NCI-H1436 (cell line): ENCODE measurements at places on chromosomes 1 and 21.

GRCh38 chr1:229238231-229238630 lies 32.7 kb upstream of the RAB4A start:
- no peak for DNase-seq

DNA sequence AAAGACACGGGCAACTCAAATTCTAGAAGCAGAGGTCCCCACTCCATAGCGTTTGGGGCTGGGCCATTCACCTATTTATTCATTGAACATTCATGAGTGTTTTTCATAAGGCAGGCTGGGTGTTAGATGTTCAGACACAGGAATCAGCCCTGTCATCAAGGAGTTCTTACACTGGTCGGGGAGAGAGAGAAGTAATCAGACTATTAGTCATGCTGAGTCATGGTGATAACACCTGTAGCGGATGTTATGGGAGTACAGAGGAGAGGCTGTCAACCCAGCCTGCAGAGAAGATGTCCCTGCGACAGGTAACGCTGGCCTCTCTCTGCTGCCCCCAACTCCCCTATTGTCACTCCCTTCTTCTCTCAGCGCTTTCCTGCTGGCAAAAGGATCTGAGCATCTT lies 17.2 kb downstream of the LY9 start:
- DNase-seq = no peak

GRCh38 chr1:233372218-233373120 lies 44.9 kb downstream of the MAP3K21 start:
- no peak for DNase-seq

- DNase-seq = no peak
Measured at GRCh38 chr1:210303391-210303790, 25.3 kb upstream of the HHAT start.

DNA sequence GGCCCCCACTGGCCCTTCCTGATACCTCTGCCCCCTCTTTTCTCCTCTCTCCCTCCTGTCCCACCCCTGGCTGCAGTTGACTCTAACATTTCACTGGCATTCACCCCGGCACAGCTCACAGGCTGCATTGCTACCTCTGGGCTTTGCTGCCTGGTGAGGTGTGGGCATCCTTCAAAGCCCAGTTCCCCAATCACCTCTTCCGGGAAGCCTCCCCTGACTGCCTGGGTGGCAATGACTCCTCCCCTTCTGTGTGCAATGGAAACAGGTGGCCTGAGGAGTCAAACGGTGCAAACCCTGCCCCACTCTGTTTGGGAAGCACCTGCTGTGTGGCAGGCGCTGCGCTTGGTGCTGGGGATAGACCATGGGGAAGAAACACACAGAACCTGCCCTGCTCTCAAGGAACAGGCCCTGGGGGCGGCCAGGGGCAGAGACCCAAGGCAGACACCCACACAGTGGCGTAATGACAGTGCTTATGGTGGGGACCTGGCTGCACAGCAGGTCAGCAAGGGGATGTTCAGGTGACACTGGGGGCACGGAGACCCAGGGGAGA lies 39.3 kb upstream of the POFUT2 start:
- no peak for DNase-seq

DNA sequence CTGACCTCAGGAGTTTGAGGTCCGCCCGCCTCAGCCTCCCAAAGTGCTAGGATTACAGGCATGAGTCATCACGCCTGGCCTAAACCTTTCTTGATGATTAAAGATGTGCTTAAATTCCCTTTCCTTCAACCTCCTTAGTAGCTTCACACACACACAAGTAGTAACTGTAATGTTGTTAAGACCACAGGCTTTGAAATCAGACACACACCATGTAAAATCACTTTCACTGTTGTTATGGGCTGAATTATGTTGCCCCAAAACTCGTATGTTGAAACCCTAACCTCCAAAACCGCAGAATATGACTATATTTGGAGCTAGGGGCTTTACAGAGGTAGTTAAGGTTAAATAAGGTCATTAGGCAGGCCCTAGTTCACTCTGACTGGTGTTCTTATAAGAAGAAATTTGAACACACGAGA lies 180.2 kb downstream of the NR5A2 start:
- no peak for DNase-seq

DNA sequence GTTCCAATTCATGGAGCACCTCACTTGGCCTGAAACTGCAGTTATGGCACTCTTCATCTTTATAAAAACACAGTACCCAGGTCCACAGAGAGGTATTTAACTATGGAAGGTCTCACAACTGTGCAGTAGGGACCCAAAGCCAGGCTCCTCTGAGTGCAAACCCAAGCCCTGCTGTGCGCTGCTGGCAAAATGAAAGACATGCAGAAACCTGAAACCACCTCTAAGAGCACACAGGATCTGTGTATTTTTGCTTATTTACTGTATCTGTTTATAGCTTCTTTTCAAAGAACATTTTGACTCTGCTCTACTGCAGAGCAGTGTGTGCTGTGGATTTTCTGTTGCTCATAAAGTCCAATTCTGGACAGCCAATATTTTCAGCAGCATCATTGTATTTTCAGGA lies 166.6 kb downstream of the DSCAM start:
- no peak for DNase-seq

- DNase-seq = no peak
Measured at GRCh38 chr1:232622981-232623380, 7.0 kb downstream of the SIPA1L2 start.

DNA sequence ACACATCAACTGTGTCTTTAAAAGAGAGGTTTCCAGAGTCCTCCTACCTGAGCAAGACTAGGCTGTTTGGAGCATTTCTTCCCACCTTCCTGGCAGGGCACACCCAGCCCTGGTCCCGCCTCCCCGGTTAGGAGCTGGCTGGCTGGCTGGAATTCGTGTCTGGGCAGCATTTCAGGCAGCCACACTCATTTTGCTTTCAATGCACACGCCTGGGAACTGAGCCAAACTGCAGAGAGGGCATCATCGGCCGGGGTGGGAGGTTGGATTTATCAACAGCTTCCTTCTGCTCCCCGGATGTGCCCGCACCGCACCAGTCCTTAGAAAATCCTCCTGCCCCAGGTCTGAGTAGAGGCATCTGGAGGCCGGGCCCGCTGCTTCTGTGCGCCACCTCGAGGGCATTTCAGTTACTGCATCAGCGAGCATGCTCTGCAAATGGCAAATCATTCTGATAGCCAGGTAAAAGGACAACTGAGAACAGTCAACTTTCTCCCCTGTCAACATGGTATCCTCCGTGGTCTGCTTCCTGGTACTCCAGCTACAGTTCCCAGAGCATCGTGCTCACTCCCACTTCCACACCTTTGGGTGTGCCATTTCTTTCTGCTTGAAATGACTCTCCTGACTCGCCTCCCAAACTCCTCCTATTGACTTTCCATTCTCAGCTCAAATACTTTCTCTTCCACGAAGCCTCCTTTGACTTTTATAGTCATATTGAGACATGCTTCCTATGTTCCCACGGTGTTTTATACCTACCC lies 20.6 kb downstream of the TCEA3 start:
- peak; percentile 86 for DNase-seq

DNA sequence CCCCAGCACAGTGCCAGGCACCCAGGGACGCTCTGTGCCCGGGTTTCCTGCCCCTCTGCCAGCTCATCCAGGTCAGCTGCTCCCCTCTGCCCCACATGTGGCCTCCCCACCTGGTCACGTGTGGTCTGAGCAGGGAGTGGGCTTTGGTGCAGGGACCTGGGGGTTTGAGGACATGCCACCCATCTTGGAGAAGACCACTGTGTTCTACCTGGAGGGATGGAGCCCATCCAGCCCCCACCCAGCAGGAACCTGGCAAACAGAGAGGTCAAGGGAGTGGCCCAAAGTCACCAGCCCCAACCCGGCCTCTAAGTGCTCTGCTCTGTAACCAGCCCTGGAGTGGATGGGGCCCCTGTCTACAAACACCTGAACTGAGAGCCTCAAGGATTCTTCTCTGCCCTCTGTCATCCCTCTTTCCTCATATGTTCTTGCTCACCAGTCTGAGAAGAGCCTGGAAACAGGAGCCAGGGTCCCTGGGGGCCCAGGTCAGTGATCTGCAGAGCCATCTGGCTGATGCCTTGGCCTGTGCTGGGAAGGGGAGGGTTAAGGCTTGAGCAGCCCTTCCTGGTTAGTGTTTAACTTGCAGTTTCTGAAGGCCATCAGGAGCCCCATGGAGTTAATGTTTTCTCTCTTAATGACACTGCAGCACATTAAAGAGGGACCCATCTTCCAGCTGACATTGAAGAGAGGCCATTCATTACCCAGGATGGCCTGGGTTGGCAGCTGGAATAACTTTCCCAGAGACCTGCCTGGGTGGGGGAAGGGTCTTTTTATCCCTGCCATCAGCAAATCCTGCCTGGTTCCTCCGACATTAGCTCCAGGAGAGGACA lies 235.4 kb downstream of the PTPRU start:
- DNase-seq = peak; percentile 10

- DNase-seq = peak; percentile 5
Measured at GRCh38 chr1:23188434-23188884, 19.8 kb upstream of the LUZP1 start.

- no peak for DNase-seq
Measured at GRCh38 chr1:7341145-7341905, 429.8 kb upstream of the VAMP3 start.

DNA sequence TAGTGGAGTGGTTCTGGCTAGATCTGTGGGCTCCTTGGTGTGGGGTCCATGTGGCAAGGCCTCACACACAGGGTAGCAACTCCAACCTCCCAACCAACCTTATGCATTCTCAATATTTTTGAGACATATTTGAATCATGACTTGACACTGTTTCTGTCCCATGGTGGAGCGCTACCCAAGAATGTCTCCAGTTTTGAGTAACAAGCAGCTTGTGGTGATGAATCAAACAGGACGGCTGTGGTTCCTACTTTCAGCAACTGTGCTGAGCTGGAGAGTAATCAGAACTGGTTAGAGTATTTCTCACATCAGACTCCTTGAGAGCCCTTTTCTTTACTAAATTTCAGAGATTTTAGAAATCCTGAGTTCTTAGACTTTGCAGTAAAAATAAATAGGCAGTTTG lies 3.1 kb downstream of the LCE3D start:
- DNase-seq = no peak

GRCh38 chr1:10051656-10052055 lies 18.9 kb downstream of the UBE4B start:
- DNase-seq = no peak

DNA sequence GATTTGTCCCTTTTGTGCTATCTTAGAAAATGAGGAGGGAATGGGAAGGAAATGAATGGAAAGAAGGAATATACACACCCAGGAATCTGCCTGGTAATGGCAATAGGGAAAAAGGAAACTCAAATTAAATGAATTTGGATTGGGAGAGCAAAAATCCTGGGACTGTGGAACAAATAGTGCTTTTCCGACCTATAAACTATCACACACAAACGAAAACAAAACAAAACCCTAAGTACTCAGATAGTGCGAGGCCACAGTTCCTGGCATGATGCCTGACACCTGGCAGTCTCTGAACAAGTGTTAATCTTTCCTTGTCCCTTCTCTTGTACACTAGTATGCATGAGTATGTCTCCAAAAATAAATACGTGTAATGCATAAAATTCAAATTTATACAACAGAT lies 319.8 kb upstream of the SPAG17 start:
- no peak for DNase-seq

DNA sequence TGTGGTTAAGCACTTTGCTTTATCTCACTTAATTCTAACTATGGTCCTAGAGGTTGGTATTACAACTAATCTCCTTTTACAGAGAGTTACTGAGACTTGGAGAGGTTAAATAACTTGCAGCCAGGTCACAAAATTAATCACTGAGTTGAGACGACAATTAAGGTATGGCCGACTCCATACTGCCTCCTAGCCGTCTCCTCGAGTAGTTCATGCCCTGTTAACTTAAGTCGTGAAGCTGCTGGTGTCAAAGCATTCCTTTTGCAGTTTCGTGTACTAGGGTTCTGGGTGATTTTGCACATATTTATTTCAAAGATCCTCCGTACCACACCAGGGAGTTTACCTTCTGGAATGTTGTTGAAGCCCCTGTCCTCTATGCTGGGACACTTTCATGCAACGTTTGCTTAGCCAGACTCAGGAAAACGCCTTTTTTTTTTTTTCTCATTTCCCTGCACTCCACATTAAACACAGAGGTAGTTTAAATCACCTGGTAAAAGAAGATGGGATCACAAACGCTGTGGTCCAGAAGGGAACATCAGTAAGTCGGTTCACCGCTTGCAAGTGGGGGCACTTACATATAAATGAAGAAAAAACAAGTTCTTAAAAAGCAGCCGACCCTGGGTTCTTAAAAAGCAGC lies 570 bp upstream of the NEK7 start:
- DNase-seq = peak; percentile 63

DNA sequence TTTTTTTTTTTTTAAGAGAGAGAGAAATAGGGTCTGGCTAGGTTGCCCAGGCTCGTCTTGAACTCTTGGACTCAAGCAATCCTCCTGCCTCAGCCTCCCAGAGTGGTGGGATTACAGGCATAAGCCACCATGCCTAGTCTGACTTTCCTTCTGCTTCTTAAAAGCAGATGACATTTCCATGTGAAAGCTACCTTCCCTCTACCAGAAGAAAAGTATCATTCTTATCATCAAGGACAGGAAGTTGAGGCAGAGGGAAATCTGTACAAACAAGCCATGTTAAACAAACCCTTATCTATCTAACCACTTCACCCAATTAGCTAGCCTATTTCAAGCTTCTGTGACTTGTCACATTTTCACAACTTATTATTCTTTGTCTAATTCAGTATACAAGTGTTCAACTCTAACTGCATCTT lies 54.8 kb downstream of the SAMSN1 start:
- DNase-seq = no peak

DNA sequence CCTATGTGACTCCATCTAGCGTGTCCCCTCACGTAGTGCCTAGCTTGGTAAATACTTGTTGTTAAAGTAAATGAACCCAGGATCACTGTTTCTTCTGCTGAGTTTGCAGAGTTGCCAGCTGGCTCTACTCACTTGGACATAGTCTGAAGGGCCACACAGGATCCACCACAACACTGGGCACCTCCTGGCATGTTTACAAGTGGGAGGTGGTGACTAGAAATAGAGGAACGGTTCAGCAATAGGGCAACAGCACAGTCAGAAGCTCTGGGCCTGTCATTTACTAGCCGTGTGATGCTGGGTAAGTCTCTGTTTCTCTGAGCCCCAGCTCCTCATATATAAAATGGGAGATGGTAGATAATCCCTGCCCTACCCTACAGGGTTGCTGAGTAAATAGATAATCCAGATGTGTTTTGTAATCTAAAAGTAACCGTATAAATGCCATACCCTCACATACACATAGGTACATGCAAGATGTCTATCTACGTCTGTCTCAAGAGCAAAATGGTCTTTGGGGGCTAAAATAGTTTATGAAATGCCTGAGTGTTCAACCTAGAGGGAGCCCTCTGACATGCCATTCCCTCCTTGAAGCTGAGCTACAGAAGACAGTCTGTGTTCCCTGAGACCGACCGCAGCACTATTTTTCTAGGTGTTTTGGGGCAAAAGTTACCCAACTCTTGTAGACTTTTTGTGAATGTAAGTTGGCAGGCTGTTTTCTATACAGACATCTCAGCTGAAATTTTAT lies 20.5 kb downstream of the RNF220 start:
- DNase-seq = no peak

GRCh38 chr1:185393815-185394214 lies 76.8 kb upstream of the IVNS1ABP start:
- DNase-seq = no peak

- peak; percentile 44 for DNase-seq
Measured at GRCh38 chr1:56788588-56788987, 30.6 kb downstream of the FYB2 start.
